Globus pallidus (tissue), 1 donor: ENCODE measurements at places on chromosomes 7 and 10.

DNA sequence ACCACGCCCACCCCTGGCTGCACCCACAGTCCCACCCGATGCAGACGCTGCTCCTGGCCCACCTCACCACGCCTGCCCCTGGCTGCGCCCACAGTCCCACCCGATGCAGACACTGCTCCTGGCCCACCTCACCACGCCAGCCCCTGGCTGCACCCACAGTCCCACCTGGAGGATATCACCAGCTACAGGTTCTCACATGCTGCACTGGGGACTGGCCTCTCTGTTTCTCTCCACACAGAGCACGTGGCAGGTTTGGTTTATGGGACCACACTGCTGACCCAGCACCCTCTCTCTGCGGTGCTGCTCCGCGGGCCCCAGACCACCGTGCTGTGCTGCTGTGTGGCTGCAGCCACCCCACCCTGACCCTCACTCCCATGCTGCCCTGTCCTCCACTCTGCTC lies 120.9 kb downstream of the VIPR2 start:
- no peak for DNase-seq

GRCh38 chr10:5533098-5533731 lies 8.5 kb downstream of the CALML3 start:
- DNase-seq = no peak

DNA sequence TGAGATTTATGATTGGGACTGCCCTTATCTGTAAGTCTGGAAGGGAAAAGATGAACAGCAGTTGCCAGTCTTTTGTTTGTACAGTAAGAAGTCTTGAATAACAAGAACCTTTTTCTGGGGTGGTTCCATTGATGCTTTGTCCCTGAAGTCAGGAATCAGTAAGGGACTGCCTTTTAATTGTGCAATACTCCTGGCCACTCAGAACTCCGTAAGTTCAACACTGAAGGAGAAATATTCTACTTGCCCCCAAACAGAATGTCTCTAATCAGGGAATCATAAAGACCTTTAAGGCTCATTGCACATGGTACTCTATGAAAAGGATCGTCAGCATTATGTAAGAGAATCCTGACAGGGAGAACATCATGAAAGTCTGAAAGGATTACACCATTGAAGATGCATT lies 361.4 kb downstream of the EXOC4 start:
- DNase-seq = no peak

GRCh38 chr7:49243521-49243920 lies 319.2 kb downstream of the CDC14C start:
- DNase-seq = no peak

DNA sequence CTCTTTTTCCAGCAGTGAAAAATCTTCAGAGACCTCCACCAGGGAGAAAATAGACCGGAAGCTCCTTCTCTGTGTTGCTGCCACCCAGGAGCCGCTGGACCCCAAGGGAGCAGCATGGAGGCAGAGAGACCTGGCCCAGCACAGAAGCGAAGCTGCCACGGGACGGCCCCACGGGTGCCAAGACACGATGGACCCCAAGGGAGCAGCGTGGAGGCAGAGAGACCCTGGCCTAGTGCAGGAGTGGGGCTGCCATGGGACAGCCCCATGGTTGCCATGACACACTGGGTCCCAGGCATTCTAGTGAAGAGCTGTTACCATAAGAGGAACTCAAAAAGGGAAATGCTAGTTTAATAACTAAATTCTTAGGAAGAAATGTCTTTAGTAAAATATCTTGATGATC lies 186.3 kb downstream of the PTPRN2 start:
- DNase-seq = no peak
